GM23248 (cell line): ENCODE measurements at places on chromosomes 4 and X. TPM values are rescaled to one million over a fixed set of nuclear protein-coding genes. Genes with fewer than 3 reads are reported as not detected.
A peak's percentile ranks its signal among the peaks of the same experiment; 100 is the strongest.

The STAP1 gene
- not detected in 2 replicates for total RNA-seq

The CSN1S1 gene
- total RNA-seq, result not detected in 2 replicates

The POU3F4 gene
- total RNA-seq, result not detected in 2 replicates

The PAGE2 gene
- not detected in 2 replicates for total RNA-seq

The FRMPD3 gene
- not detected in 2 replicates for total RNA-seq

The COL4A6 gene
- total RNA-seq, result under 0.01 TPM in 1 of 2 replicates, not detected in the other

The OPHN1 gene
- 4.5 and 5.3 TPM in 2 replicates for total RNA-seq

The AMTN gene
- total RNA-seq, result not detected in 2 replicates

DNA sequence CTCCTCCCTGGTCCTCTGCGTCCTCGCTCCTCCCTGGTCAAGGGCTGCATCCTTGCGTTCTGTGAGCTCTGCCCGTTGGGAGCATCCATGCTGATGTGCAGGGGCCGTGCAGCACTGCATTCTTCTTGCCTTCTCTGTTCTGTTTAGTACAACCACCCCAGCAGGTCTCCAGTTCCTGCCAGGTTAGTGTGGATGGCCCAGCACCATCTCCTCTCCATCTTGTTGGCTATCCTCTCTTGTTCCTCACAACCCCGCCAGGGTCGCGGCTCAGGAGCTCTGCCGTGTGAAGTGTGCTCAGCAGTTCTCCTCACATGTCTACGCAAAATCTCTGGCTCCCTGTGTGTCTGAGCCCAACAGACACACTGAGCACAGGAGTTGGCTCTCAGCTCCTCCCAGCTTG lies 10.4 kb upstream of the MAEA start:
- no peak overlapping the region for H3K4me3 ChIP-seq
- no peaks in the 10 kb centered on the region for H3K27me3 ChIP-seq
- H3K4me1 ChIP-seq, result no peaks in the 10 kb centered on the region
- no peak for DNase-seq
- H3K27ac ChIP-seq, result no peak overlapping the region
- no peaks in the 10 kb centered on the region for H3K36me3 ChIP-seq

DNA sequence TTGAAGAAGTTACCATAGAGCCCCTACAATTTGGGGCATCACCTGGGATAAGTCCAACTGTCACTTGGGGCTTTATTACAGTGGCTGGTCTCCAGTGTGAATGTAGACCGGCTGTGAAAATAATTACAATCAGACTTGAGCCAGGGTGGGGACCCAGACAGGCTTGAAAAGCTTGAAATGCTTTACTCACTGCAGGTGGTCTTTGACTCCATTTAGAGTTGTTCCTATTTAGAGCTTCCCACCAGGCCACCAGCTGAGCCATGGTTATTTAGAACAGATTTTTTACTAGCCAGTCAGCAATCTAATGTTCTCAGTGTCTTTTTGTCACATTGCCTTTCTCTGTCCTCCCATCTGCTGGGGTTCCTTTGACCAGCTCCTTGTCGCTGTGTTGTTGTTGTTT lies 5.7 kb downstream of the ARHGAP10 start:
- DNase-seq, result no peak
- no peak overlapping the region for H3K4me3 ChIP-seq
- peaks cover 53% of the 10 kb centered on the region for H3K4me1 ChIP-seq
- H3K36me3 ChIP-seq, result no peaks in the 10 kb centered on the region
- no peak overlapping the region for H3K27ac ChIP-seq

GRCh38 chrX:149497054-149497453 lies 8.1 kb downstream of the IDS start:
- DNase-seq, result no peak
- H3K27ac ChIP-seq, result peak overlapping the region; percentile 55
- no peak overlapping the region for H3K4me3 ChIP-seq
- peaks cover 39% of the 10 kb centered on the region for H3K4me1 ChIP-seq
- H3K27me3 ChIP-seq, result no peaks in the 10 kb centered on the region
- peaks cover 13% of the 10 kb centered on the region; the same call in 1 of the 2 replicates for H3K36me3 ChIP-seq

GRCh38 chr4:4361883-4362282 lies 25.0 kb upstream of the NSG1 start:
- H3K36me3 ChIP-seq, result no peaks in the 10 kb centered on the region
- DNase-seq, result no peak
- no peak overlapping the region for H3K4me3 ChIP-seq
- H3K27me3 ChIP-seq, result peaks cover 32% of the 10 kb centered on the region
- H3K27ac ChIP-seq, result no peak overlapping the region
- H3K4me1 ChIP-seq, result no peaks in the 10 kb centered on the region

- H3K27me3 ChIP-seq, result no peaks in the 10 kb centered on the region
- no peak overlapping the region for H3K4me3 ChIP-seq
- H3K27ac ChIP-seq, result no peak overlapping the region
- no peaks in the 10 kb centered on the region for H3K4me1 ChIP-seq
These were observed 8.6 kb upstream of the ZXDA start for GRCh38 chrX:57918750-57919436.

DNA sequence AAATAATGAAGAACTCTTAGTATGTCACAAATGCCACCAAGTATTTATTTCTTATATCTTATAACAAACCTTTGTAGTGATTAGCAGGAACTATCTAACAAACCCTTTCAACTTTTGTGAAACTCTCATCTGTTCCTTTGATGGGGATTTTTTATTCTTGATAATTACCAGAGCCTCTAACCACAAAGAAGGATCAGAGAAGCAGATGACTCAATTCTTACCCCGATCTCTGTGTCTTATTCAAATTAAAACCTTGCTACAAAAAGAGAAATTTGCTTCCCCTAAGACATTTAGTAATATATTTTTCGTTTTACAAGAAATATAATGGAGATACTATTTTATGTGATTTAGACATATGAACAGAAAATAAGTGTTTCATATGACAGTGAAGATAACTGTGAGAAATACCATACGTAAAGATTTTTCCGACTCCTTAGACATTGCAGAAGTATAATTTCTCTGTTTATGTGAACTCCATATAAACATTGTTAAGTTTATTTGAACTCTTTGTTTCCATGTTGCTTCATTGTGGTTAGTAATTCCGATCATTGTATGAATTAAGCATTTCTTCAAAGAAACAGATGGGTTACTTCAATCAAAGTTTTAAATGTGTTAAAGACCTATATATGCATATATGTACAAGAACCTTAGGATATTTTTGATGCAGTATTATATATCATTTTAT lies 205.4 kb downstream of the CFAP299 start:
- H3K4me1 ChIP-seq, result peaks cover 5% of the 10 kb centered on the region; the same call in 1 of the 2 replicates
- no peak overlapping the region for H3K27ac ChIP-seq
- H3K36me3 ChIP-seq, result no peaks in the 10 kb centered on the region
- DNase-seq, result peak; percentile 5

DNA sequence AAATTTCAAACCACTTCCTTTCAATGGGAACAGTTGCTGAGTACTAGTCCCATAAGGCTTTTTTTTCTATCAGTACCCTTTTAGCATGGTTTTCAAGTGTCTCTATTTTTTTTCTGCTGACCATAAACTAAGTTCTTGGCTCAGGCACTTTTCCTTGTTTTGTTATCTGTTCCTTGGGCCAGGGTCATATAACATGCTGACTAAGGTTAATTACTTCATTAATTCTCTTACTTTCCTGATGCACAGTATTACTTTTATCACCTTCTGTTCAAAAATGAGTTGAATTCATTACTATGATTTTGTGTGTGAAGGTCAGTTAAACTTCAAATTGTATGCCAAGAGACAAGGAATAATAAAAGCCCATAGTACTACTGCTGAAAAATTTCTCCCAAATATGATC lies 19.7 kb upstream of the BTC start:
- no peak overlapping the region for H3K27ac ChIP-seq
- no peaks in the 10 kb centered on the region for H3K4me1 ChIP-seq
- DNase-seq, result no peak
- no peaks in the 10 kb centered on the region for H3K36me3 ChIP-seq
- no peaks in the 10 kb centered on the region for H3K27me3 ChIP-seq

DNA sequence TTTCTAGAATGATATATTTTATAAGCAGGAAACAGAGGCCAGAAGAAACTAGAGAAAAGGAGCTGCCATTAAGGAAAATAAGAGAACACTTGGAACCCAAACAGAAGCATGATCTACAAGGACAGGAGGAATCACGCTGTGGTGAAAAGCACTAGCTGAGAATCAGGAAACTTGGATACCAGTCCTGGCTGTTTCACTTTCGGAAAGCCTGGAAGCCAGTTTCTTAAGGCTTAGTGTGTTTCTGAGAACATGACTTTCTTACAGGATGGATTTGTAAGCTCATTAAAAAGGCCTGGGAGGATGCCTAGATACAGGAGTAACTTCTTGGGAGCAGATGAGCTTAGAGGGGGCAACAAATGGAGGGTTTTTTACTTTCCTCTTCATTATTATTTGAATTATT lies 36.9 kb downstream of the TLL1 start:
- H3K27me3 ChIP-seq, result no peaks in the 10 kb centered on the region
- H3K36me3 ChIP-seq, result no peaks in the 10 kb centered on the region
- no peak overlapping the region for H3K4me3 ChIP-seq
- DNase-seq, result no peak
- H3K27ac ChIP-seq, result no peak overlapping the region
- H3K4me1 ChIP-seq, result no peaks in the 10 kb centered on the region

- H3K36me3 ChIP-seq, result no peaks in the 10 kb centered on the region
- H3K4me3 ChIP-seq, result no peak overlapping the region
- H3K27ac ChIP-seq, result no peak overlapping the region
- H3K4me1 ChIP-seq, result no peaks in the 10 kb centered on the region
- no peak for DNase-seq
These were observed 2.1 kb downstream of the TMEM150C start for GRCh38 chr4:82559735-82560120.

DNA sequence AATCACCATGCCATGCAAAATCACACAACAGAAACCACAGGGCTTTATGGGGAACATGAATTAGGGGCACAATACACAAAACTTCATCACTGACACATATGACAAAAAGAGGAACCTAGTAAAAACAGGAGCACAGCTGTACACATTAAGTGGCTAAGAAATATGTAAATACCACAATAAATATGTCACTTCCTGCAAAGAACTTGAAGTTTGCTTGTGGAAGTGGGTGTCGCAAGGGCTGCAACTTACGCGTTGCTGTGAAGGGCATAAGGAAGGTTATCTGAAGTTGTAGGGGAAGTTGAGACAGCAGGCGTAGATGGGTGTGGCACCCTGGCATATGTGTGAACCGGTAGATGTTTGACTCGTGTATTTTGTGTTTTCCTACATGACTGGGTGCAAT lies 42.4 kb downstream of the CLCN4 start:
- H3K27me3 ChIP-seq, result no peaks in the 10 kb centered on the region
- H3K36me3 ChIP-seq, result no peaks in the 10 kb centered on the region
- H3K4me3 ChIP-seq, result no peak overlapping the region
- DNase-seq, result peak; percentile 19
- H3K27ac ChIP-seq, result no peak overlapping the region

GRCh38 chrX:53269536-53270107 lies 11.8 kb downstream of the IQSEC2 start:
- H3K27ac ChIP-seq, result no peak overlapping the region
- no peak for DNase-seq
- H3K4me3 ChIP-seq, result no peak overlapping the region
- peaks cover 18% of the 10 kb centered on the region for H3K4me1 ChIP-seq

GRCh38 chr4:11439836-11440235 lies 11.1 kb upstream of the HS3ST1 start:
- no peak overlapping the region for H3K4me3 ChIP-seq
- no peaks in the 10 kb centered on the region for H3K4me1 ChIP-seq
- no peak overlapping the region for H3K27ac ChIP-seq
- no peak for DNase-seq
- no peaks in the 10 kb centered on the region for H3K27me3 ChIP-seq

GRCh38 chrX:13923289-13923688 lies 106.4 kb upstream of the GPM6B start:
- H3K4me1 ChIP-seq, result no peaks in the 10 kb centered on the region
- no peak overlapping the region for H3K27ac ChIP-seq
- H3K4me3 ChIP-seq, result no peak overlapping the region
- DNase-seq, result no peak

- H3K27ac ChIP-seq, result no peak overlapping the region
- H3K4me1 ChIP-seq, result 0 out of 2 replicates have a peak, but pooled peaks cover 2% of the 10 kb centered on the region
- no peak for DNase-seq
- H3K4me3 ChIP-seq, result no peak overlapping the region
- H3K27me3 ChIP-seq, result no peaks in the 10 kb centered on the region
- peaks cover 30% of the 10 kb centered on the region for H3K36me3 ChIP-seq
These were observed 52.7 kb downstream of the CPLX1 start for GRCh38 chr4:773214-773613.

DNA sequence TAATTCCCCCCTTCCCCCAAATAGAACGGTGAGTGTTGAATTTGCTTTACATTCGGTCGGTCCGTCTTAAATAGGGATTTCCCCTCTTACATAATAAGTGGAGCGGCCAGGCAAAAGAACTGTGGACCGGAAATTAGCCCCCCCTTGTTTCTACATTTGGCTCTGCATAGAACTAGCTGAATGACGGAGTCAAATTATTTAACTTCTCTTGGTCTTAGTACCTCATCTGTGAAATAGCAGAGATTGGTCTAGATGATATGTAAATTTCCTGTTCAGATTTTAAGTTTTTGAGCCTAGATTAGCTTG lies 1.3 kb downstream of the SPATA18 start:
- DNase-seq, result peak; percentile 43
- H3K4me3 ChIP-seq, result peak overlapping the region; percentile 75
- peaks cover 10% of the 10 kb centered on the region; the same call in 1 of the 2 replicates for H3K4me1 ChIP-seq

- no peak for DNase-seq
- no peaks in the 10 kb centered on the region for H3K4me1 ChIP-seq
- H3K27me3 ChIP-seq, result 0 out of 2 replicates have a peak, but pooled peaks cover 5% of the 10 kb centered on the region
- no peak overlapping the region for H3K27ac ChIP-seq
These were observed 43.0 kb upstream of the PHOX2B start for GRCh38 chr4:41791557-41791956.

GRCh38 chr4:55866973-55867574 lies 13.6 kb downstream of the EXOC1 start:
- DNase-seq, result peak; percentile 80
- no peaks in the 10 kb centered on the region for H3K27me3 ChIP-seq
- H3K4me3 ChIP-seq, result peak overlapping the region; percentile 55
- peaks cover 33% of the 10 kb centered on the region for H3K36me3 ChIP-seq

DNA sequence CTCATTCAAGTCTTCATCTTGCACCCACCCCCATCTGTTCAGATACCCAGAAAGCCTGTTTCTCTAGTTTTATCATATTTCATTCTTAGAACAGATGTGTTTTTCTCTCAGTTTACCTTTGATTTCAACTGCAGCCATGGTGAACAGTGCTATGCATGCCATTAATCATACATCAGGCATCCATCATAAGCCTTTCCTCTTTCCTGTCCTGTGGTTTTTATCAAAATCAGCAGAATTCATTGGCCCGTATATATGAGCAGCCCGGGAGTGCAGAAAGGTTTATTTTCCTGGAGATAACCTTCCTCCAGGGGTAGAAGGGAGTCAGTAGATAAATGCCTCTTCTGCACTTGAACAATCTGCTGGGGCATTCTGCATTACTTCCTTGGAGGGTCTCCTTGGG lies 65.7 kb downstream of the IL21 start:
- 0 out of 2 replicates have a peak, but pooled peaks cover 5% of the 10 kb centered on the region for H3K4me1 ChIP-seq
- H3K27me3 ChIP-seq, result no peaks in the 10 kb centered on the region
- no peak overlapping the region for H3K27ac ChIP-seq
- no peak for DNase-seq

GRCh38 chr4:74983253-74983635 lies 50.3 kb downstream of the PARM1 start:
- no peaks in the 10 kb centered on the region for H3K4me1 ChIP-seq
- H3K36me3 ChIP-seq, result no peaks in the 10 kb centered on the region
- no peak for DNase-seq
